Fibroblast of skin of left biceps (primary cell): ENCODE measurements at places on chromosomes 7 and 10.

DNA sequence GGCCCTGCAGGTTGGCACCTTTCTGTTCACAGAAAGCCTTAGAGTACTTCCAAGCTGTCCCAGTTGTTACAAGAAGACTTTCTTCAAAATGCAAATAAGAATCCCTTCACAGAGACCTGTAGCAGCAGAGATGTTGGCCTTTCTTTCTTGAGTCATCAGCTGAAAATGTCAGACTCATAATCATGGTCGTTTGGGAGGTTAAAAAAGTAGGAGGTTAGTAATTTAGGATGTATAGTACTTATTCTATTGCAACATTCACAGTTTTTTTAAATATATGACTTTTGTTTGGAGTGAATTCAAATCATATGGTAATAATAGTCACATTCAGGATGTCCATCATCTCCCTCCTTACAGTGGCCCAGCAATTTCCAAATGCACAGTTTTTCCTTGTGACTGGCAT lies 223.9 kb upstream of the GLI3 start:
- DNase-seq = peak; percentile 55

GRCh38 chr10:133260895-133261725 lies 15.6 kb downstream of the ADAM8 start:
- DNase-seq = no peak

DNA sequence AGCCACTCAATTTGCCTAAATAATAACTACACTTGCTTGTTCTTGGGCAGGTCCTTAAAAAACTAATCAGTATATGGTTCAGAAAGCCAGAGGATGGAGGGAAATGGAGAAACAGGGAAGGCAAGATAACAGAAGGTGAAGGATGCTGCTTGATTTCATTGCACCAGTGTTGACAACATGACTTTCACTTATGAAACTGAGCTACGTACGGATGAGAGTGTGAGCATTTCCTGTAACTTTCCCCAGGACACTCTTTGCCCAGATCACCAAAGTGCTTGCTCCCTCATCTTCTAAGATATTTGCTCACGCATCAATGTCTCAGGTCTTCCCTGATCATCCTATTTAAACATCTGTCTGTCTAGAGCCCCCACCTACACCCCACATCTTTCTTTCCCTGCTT lies 37.4 kb downstream of the SLC35B4 start:
- no peak for DNase-seq

DNA sequence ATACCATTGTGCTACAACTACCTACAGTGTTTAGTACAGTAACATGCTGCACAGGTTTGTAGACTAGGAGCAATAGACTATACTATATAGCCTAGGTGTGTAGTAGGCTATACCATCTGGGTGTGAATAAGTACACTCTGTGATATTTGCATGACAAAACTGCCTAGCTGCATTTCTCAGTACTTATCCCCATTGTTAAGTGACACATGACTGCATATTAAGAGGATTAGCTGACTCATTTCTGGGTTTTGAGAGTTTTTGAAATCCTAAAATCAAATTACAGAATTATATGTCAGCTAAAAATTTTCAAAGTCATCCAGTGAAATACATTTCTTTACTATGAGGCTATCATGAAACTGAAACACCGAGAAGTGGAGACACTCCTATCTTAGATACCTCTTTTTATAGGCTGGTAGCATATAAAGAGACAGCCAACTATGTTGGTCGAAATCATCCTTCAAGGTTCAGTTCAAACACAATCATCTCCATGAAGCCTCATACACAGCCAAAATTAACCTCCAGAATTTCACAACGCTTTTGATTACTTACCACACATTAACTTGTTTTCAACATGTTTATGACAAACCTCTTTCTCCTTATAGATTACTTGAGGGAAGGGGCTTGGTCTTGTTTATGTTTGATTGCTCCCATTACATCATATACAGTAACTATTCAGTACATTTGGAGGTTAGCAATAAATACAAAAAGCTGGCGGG lies 89.8 kb upstream of the ANK3 start:
- no peak for DNase-seq

DNA sequence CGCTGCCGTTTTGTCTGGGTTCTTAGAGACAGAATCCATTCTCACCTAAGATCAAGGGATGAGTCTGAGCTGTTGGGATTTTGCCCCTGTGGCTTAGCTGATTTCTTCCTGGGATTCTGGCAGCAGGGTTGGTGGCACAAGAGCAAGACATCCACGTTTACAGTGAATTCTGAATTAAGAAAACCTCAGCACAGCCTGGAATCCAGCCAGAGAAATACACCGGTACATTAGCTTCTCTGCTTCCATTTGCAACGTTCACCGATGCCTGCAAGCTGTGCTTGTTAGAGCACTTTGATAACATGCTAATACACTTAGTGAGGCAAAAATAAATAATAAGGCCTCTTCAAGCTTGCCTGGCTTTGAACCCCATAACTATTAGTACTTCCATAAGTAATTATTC lies 569.8 kb downstream of the CALN1 start:
- no peak for DNase-seq

- no peak for DNase-seq
Observed at GRCh38 chr7:7569081-7569527, 2.4 kb downstream of the MIOS start.
